Effector CD4-positive, alpha-beta T cell (primary cell): ENCODE measurements at places on chromosomes 16 and 17.
A peak's percentile ranks its signal among the peaks of the same experiment; 100 is the strongest.

DNA sequence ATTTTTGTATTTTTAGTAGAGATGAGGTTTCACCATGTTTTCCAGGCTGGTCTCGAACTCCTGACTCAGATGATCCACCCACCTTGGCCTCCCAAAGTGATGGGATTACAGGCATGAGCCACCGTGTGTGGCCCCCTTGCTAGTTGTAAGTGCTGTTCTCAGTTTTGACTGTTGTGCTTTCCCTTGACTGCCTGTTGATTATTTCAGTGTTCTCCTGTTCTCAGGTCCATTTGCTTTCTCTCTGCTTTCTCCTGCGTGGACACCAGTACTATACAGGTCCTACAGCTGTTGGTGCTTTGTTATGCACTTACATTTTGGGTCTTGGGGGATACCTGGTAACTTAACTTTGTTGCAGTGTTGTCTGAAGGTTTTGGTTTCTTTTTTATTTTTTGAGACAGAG, 8.2 kb downstream of the CASC3 start:
- DNase-seq: no peak

- no peak for DNase-seq
Measured at GRCh38 chr16:58814348-58814801, 80.3 kb upstream of the GOT2 start.

- no peak for DNase-seq
Measured at GRCh38 chr17:51189162-51189561, 23.0 kb downstream of the NME2 start.

- peak; percentile 65 for DNase-seq
Measured at GRCh38 chr16:85303354-85303883, 191.1 kb upstream of the CIBAR2 start.

- no peak for DNase-seq
Measured at GRCh38 chr17:15448580-15448956, 18.9 kb downstream of the CDRT4 start.

GRCh38 chr16:46972429-46973206, 856 bp downstream of the DNAJA2 start:
- DNase-seq: peak; percentile 38

DNA sequence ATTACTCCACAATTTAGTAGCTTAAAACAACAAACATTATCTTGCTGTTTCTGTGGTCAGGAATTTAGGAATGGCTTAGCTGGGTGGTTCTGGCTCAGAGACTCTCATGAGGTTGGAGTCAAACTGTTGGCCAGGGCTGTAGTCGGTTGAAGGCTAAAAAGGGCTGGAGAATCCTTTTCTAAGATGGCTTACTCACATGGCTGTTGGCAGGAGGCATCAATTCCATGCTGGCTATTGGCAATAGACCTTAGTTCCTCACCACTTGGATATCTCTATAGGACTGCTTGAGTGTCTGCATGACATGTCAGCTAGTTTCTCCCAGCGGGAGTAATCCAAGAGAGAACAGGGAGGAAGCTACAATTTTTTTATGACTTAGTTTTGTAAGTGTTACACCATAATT, 6.6 kb upstream of the EFCAB13 start:
- no peak for DNase-seq

- no peak for DNase-seq
Measured at GRCh38 chr16:58264961-58265479, 29.8 kb downstream of the PRSS54 start.
